Activated CD4-positive, alpha-beta memory T cell treated with anti-CD3 and anti-CD28 coated beads, Interleukin-2, amount 10 ng/mL, durations not matched to agents 7 days and 5 days (primary cell): ENCODE measurements at places on chromosomes 5 and 9.

- H3K4me3 ChIP-seq = no peak overlapping the region
- peaks cover 20% of the 10 kb centered on the region for H3K4me1 ChIP-seq
- H3K36me3 ChIP-seq = peaks cover 7% of the 10 kb centered on the region
- no peak overlapping the region for H3K27ac ChIP-seq
These were observed 61.0 kb downstream of the DAP start for GRCh38 chr5:10699987-10700386.

DNA sequence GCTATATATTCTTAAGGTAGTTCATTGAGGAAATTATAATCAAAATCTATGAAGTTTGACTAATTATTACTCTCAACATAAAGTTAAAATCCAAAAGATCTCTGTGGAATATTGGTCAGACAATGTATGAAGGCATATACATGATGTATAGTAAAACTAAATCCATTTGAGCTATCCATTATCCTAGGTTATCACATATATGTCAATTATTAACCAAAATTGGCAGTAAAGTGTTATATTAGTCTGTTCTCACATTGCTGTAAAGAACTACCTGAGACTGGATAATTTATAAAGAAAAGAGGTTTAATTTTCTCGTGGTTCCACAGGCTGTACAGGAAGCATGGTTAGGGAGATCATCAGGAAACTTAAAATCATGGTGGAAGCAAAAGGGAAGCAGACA lies 511.7 kb upstream of the SGCD start:
- no peaks in the 10 kb centered on the region for H3K27me3 ChIP-seq
- no peaks in the 10 kb centered on the region for H3K4me1 ChIP-seq

GRCh38 chr9:32524892-32525708 lies 896 bp downstream of the RIGI start:
- H3K4me1 ChIP-seq = peaks cover 60% of the 10 kb centered on the region
- peak; percentile 44 for DNase-seq
- peak overlapping the region; percentile 88 for H3K27ac ChIP-seq
- peaks cover 48% of the 10 kb centered on the region for H3K36me3 ChIP-seq
- no peaks in the 10 kb centered on the region for H3K27me3 ChIP-seq

- H3K4me3 ChIP-seq = peak overlapping the region; percentile 73
- H3K36me3 ChIP-seq = peaks cover 14% of the 10 kb centered on the region
- DNase-seq = no peak
- H3K27me3 ChIP-seq = no peaks in the 10 kb centered on the region
- peaks cover 64% of the 10 kb centered on the region for H3K4me1 ChIP-seq
- H3K27ac ChIP-seq = peak overlapping the region; percentile 79
These were observed 3.2 kb downstream of the ATOSB start for GRCh38 chr9:35112257-35113020.

DNA sequence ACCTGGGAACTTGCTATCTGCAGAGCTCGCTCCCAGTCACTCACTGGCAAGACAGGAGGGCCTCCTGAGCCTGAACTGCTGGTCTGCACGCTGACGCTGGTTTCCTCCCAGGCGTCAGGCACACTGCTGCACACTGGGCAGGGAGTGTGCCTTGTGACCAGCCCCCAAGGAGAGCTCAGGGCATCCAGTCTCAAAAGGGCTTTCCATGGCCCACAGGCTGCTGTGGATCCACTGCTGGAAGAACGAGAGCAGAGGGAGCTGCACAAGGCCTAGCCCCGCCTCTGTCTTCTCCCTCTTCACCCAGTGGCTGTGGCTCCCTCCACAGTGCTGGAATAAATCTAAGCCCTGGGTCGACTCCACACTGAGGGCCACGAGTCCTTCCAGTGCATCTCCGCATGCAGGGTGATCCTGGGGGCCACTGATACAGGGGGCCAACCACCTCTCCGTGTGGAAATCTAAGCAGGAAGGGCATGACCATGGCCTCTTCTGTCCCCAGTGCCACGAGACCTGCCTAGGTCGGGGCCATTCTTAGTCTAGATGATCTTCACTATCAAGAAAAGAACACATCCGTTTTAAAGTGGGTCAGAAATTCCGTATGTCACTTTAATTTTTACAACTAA lies 93.6 kb downstream of the CAMSAP1 start:
- no peaks in the 10 kb centered on the region for H3K4me1 ChIP-seq
- H3K27me3 ChIP-seq = no peaks in the 10 kb centered on the region
- H3K4me3 ChIP-seq = no peak overlapping the region
- no peak for DNase-seq
- peaks cover 6% of the 10 kb centered on the region for H3K36me3 ChIP-seq

DNA sequence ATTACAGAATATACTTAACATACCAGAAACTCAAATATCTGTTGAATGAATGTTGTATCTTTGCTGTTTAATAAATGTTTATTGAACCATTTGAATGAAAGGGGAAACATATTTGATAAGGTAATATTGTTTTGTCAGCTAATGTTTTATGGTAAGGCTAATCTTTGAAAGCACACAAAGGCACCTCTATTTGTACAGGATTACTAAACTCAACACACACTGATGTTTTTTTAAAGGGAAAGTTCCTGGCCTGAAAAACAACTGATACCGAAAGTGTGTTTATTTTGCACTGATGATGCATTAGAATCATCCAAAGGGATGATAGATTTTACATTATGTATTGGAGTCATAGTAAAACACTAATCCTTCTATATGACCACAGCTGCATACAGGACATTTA lies 82.5 kb downstream of the ADCY2 start:
- H3K36me3 ChIP-seq = no peaks in the 10 kb centered on the region
- H3K4me1 ChIP-seq = no peaks in the 10 kb centered on the region
- no peak for DNase-seq
- no peak overlapping the region for H3K27ac ChIP-seq
- H3K4me3 ChIP-seq = no peak overlapping the region

DNA sequence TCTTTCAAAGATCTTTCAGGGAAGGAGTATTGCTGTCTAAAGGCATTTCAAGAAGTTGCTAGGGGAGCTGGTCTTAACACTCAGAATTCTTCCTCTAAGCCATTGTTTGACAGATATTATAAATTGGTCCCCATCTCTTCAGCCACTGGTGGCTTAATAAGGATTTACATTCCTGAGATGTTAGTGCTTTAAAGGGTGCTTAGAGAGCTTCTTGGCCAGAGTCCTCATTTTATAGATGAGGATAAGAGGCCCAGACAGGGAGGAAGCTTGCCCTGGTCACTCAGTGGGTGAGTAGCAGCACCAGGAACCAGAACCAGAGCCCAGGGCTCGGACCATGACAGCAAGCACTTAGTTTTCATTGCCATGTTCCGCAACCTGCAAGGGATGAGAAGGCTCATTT lies 53.2 kb downstream of the GALNT10 start:
- H3K4me1 ChIP-seq = no peaks in the 10 kb centered on the region
- H3K4me3 ChIP-seq = no peak overlapping the region
- H3K27ac ChIP-seq = no peak overlapping the region
- H3K36me3 ChIP-seq = peaks cover 9% of the 10 kb centered on the region
- DNase-seq = no peak
- H3K27me3 ChIP-seq = no peaks in the 10 kb centered on the region

DNA sequence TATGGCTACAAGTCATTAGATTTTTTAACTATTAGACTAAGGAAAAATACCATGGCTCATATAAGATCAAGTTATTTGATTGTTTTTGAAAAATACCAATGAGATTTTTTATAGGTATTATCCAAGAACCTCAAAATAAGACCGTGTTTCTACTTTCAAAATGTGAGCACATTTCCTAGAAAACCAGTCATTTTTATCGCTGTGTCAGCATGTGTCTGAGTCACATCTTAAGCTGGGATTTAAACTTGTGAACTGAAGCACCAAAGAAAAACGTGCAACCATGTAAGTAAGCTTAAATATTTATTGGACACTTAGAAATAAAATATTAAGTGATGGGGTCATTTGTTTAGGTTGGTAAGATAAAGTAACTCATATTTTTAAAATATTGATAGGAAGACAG lies 1676.0 kb upstream of the NUDT12 start:
- H3K4me1 ChIP-seq = no peaks in the 10 kb centered on the region
- no peak overlapping the region for H3K27ac ChIP-seq
- no peak overlapping the region for H3K4me3 ChIP-seq
- no peak for DNase-seq
- no peaks in the 10 kb centered on the region for H3K27me3 ChIP-seq
- H3K36me3 ChIP-seq = no peaks in the 10 kb centered on the region

- H3K36me3 ChIP-seq = no peaks in the 10 kb centered on the region
- no peak overlapping the region for H3K27ac ChIP-seq
- peaks cover 3% of the 10 kb centered on the region for H3K27me3 ChIP-seq
- no peak for DNase-seq
These were observed 13.2 kb downstream of the PTGS1 start for GRCh38 chr9:122383992-122384461.

DNA sequence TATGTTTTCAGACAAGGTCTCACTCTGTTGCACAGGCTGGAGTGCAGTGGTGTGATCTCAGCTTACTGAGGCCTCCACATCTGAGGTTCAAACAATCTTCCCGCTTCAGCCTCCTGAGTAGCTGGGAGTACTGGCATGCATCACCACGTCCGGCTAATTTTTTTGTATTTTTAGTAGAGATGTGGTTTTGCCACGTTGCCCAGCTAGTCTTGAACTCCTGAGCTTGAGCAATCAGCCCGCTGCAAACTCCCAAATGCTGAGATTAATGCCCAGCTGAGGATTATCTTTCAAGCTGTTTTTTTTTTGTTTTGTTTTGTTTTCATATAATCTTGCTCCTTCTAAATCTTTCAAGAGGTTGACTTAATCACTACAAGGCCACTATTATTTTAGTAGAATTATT lies 47.3 kb upstream of the SLC28A3 start:
- peaks cover 3% of the 10 kb centered on the region for H3K4me1 ChIP-seq
- H3K4me3 ChIP-seq = no peak overlapping the region
- H3K27ac ChIP-seq = no peak overlapping the region

GRCh38 chr9:33080534-33080933 lies 4.1 kb upstream of the SMU1 start:
- DNase-seq = peak; percentile 30
- no peak overlapping the region for H3K4me3 ChIP-seq
- no peaks in the 10 kb centered on the region for H3K27me3 ChIP-seq
- no peak overlapping the region for H3K27ac ChIP-seq
- H3K36me3 ChIP-seq = peaks cover 8% of the 10 kb centered on the region
- peaks cover 39% of the 10 kb centered on the region for H3K4me1 ChIP-seq

DNA sequence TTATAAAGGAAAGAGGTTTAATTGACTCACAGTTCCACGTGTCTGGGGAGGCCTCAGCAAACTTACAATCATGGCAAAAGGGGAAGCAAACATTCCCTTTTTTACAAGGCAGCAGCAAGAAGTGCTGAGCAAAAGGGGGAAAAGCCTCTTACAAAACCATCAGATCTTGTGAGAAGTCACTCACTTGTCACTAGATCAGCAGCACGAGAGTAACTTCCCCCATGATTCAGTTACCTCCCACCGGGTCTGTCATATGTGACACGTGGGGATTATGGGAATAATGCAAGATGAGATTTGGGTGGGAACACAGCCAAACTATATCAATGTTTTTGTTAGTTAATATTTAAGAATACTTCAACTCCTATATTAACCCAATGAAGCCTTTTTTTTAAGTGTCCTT lies 275.2 kb upstream of the CDH9 start:
- no peaks in the 10 kb centered on the region for H3K27me3 ChIP-seq
- no peaks in the 10 kb centered on the region for H3K4me1 ChIP-seq
- no peaks in the 10 kb centered on the region for H3K36me3 ChIP-seq
- H3K4me3 ChIP-seq = no peak overlapping the region
- no peak for DNase-seq

GRCh38 chr5:142757564-142757963 lies 12.6 kb upstream of the ARHGAP26 start:
- H3K4me1 ChIP-seq = peaks cover 7% of the 10 kb centered on the region
- no peaks in the 10 kb centered on the region for H3K36me3 ChIP-seq
- peaks cover 7% of the 10 kb centered on the region for H3K27me3 ChIP-seq
- no peak for DNase-seq
- no peak overlapping the region for H3K4me3 ChIP-seq

GRCh38 chr5:151288180-151288579 lies 15.4 kb downstream of the SLC36A3 start:
- no peak overlapping the region for H3K4me3 ChIP-seq
- H3K36me3 ChIP-seq = no peaks in the 10 kb centered on the region
- no peak overlapping the region for H3K27ac ChIP-seq
- peaks cover 2% of the 10 kb centered on the region for H3K4me1 ChIP-seq
- DNase-seq = no peak

DNA sequence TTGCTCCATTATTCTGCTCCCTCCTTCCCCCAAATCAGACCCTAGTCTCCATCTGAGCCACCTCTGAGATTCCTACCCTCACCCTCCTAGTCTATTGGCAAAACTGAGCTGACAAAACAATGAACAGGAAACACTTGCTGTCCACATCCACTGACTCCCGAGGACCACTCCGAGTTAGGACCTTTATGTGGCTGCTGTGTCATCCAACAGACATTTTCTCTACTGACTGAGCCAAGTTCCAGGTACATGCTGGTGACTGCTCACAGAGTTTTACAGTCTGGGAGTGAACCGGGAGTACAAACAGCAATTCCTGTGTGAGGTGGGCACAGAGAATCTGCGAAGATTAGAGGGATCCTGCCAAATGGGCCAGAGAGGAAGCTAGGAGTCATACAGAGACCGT lies 39.2 kb downstream of the CFAP90 start:
- no peaks in the 10 kb centered on the region for H3K36me3 ChIP-seq
- no peak for DNase-seq
- no peak overlapping the region for H3K4me3 ChIP-seq

DNA sequence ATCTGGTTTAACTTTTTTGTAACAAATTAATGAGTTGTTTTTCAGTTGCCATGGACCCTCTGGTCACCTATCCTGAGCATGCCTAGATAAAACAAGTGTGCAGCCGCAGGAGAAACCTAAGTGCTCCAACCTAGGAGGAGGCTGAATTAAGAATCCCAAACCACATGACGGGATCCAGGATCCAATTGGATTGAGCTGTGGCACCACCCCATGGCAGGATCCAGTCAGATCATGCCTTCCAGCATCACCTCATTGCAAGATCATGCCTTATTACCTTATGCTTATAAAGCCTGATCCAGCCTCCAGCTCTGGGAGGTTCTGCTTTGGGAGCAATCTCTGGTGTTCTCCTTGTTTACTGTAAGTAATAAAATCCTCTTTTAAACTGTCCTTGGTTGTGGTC lies 662.0 kb downstream of the TLR4 start:
- H3K4me1 ChIP-seq = no peaks in the 10 kb centered on the region
- no peak overlapping the region for H3K4me3 ChIP-seq
- H3K27me3 ChIP-seq = no peaks in the 10 kb centered on the region
- no peak overlapping the region for H3K27ac ChIP-seq
- no peak for DNase-seq

- no peak overlapping the region for H3K4me3 ChIP-seq
- H3K27ac ChIP-seq = peak overlapping the region; percentile 77
- DNase-seq = no peak
- no peaks in the 10 kb centered on the region for H3K27me3 ChIP-seq
- H3K36me3 ChIP-seq = peaks cover 6% of the 10 kb centered on the region
- H3K4me1 ChIP-seq = peaks cover 34% of the 10 kb centered on the region
These were observed 105.5 kb upstream of the CPEB4 start for GRCh38 chr5:173782671-173783101.
